ENCODE measurements at places on chromosomes 1 and 21.
A peak's percentile ranks its signal among the peaks of the same experiment; 100 is the strongest.

DNA sequence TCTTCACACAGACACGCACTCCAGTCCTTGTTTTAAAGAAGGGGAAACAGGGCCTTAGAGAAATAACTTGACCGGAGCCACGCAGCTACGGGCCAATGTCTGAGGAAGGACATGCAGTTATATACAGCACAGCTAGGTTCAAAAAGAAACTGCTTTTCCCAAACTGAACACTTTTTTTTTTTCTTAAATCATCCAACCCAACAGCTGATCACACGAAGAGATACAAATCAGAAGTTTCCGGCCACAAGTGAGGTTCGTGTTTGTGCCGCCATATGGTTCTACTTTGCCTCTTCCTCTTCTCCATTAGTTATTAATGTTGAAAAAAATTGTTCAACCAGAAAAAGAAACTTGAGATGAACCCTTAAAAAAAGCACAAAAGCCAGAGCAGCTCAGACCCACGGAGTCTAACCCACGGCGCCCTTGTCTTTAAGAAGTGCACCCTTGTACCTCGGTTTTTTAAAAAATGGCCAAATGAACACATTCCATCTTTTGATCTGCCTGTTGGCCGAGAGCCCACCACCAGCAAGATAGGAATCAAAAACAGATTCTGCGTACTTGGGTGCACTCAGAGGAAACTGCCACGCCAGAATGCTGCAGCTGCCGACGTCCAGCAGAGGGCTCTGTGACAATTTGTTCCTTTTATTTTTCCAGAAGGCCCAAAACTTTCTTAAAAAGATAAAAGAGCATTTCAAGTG, 78.9 kb downstream of the SLC66A1 start:
- DNase-seq = peak; percentile 70

DNA sequence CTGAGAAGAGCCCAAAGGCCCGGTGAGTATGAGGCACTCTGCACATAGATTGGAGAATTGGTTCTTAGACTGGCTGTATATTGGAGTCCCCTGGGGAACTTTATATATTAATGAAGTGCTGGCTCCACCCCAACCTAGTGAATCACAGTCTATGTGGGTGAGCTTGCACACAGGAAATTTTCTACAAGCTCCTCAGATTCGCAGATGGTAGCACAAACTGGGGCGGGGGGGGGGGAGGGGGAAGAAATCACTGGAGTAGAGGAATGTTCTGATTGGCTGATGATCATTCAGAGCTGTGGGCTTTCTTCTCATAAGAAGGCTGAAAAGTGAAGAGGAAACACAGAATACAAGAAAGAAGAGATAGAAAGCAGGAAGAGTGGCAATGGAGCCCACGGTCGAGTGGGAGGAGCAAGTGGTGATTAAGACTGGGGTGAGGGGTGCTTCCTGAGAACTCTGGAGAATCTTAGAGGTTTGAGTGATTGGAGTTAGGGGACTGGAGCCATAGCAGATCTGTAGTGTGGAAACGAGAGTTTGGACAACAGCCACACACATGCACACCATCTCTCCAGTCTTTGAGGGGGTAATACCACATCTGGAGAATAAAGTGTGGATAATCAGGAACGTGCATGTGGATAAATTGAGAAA, 465.9 kb upstream of the DAB1 start:
- DNase-seq = no peak

DNA sequence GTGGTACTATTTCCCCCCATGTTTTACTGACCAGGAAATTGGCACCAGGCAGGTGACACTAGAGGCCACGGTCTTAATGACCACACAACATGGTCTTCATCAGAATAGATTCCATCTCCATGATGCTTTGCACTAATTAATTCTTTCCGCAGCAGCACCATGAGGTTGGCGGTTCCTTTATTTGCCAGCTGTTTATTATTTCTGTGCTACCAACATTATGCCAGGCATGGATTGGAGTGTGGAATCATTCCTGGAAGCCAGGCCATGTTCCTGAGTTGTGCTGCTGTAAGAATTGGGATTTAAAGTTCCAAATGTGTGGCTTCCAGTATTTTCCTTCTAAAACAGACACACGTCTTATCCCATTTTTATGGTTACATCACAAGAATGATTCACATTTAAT, 107.8 kb downstream of the NFIA start:
- DNase-seq = no peak

DNA sequence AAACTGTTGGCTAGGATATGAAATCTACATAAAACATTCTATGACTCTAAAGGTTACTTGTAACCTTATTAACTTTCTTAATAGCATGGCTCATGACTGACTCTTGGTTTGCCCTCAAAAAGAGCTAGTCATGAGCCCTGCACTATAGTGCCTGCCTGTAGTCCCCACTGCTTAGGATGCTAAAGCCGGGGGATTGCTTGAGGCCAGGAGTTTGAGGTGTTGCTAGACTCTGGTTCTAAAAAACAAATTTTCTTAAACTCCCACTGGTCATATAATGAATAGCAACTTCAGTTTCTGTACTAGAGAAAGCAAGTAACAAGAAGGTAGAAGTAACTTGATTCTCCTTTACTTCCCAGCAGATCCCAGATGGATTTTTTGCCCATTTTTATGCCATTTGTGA, 15.8 kb upstream of the NEXN start:
- DNase-seq = no peak

GRCh38 chr21:29689753-29690152, 250.0 kb downstream of the GRIK1 start:
- DNase-seq = no peak

DNA sequence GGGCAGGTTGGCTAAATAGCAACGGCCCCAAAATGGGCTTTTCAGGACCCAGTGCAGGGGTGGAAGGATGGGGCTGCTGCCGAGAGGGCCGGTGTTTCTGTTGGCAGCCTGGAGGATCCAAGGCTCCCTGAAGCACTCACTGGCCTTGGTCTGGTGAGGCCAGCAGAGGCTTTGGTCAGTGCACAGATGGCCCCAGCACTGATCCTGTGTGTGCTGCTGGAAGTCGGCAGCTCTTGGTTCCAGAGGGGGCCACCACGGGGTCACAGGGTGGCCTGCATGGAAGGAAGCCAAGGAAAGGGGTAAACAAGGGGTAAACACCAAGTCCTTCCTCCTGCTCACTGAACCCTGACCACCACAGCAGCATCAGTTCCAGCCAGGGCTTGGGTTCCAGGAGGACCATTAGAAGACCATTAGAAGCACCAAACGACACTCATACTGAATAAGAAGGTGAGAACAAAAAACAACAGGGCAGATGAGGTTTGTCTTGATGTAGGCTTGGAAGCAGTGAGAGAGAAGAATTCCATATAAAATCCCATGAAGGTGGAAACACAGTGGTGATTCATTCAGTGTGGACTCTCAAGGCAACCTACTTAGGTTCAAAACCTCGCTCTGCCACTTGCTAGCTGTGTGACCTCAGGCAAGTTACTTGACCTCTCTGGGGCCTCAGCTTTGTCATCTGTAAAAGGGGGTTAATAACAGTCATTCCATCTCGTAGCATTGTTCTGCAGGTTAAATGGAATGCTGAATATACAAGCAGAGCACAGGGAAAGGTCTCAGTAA, 184.5 kb downstream of the RUNX1 start:
- no peak for DNase-seq

DNA sequence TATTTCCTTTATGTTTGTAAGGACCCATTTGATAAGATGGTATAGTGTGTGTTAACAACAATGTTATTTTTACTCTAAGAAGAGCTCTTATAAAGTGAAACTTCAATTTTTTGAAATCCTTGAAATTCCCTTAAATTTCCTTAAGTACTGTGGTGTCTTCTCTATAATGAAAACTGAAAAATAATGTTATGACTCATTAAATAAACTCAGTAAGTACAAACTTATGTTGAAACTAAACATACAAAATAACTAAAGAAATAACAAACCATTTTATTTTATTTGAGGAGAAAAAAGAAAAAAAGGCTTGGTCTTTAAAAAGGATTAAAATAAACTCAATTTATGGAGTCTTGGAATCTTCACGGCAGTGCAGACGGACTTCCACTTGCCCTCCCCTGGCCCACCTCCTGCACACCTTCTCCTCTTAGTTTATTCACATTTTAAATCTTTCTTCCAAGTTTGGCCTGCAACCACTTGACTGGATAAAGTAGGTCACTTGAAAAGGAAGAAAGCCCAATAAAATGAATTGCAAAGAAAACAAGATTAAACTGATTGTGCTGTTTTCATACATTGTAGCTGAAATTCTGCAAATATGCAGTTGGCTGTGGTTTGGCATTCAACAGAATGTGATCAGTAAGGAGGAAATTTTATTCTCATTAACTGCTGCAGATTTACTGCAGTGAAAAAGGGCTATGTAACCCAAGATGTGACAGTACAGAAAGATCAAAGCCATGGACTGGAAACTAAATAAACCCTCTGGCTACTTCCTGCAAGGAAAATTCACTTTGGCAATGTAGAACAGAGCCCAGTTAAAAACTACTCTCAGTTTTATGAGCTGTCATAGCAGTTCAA, 48.5 kb upstream of the SCYL3 start:
- DNase-seq = no peak

DNA sequence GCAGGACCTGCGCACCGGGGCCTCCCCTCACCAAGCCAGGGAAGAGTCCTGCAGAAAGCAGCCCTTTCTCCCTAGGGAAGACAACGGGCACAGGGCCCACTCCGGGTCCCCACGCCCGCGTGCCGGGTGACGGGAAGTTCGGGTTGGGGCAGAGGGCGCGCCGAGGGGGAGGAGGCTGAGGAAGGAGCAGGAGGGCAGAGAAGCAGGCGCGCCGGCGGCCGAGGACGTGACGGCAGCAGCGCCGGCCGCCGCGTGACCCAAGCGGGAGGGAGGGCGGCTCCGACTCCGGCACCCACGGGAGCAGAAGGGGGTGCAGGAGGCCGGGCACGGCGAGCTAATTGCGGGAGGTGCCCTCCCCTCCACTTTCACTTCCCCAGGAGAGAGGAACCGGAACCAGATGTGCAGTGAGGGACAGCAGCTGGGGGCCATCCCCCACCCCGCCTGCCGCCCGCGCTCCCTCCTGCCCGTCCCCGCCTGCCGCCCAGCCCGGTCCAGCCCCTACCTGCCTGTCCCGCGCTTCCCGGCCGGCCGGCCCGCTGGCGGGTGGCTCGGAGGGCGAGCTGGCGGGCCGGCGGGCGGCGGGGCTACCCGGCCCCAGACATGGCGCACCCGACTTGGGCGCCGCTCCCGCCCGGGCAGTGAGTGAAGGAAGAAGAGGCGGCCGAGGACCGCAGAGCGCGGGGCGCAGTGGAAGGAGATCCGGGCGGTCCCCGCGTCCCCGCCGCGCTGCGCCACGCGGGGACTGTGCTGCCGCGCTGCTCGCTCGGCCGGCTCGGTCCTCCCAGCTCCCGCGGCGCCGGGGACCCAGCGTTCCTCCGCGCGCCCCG, 510 bp downstream of the DENND4B start:
- peak; percentile 86 for DNase-seq

GRCh38 chr1:247401310-247402119, 14.5 kb upstream of the NLRP3 start:
- DNase-seq = no peak

DNA sequence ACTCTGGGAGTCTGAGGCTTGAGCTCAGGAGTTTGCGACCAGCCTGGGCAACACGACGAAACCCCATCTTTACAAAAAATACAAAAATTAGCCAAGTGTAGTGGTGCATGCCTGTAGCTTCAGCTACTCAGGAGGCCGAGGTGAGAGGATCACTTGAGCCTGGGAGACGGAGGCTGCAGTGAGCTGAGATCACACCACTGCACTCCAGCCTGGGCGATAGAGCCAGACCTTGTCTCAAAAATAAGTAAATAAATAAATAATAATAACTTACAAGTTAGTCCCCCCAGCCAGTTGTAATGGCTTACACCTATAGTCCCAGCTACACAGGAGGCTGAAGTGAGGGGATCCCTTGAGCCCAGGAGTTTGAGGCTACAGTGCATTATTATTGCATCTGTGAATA, 21.7 kb upstream of the BTG2 start:
- DNase-seq = no peak

DNA sequence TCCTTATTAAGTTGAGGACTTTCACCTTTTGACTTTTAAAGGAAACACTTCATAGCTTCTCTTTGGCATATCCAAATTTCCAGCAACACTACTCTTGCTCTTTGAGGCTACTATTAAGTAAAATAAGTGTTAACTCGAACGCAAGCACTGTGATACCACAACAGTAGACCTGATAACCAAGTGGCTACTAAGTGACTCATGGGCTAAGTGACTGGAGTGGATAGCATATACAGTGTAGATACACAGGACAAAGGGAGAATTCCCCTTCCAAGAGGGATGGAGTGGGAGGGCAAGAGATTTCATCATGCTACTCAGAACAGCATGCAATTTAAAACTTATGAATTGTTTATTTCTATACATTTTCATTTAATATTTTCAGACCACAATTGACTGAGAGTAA, 9.8 kb upstream of the KCNA3 start:
- no peak for DNase-seq

- DNase-seq = no peak
These were observed 421 bp downstream of the PSRC1 start for GRCh38 chr1:109282497-109282951.

GRCh38 chr1:5913876-5914275, 78.3 kb downstream of the NPHP4 start:
- DNase-seq = no peak

- DNase-seq = no peak
These were observed 11.2 kb downstream of the CREG1 start for GRCh38 chr1:167542109-167543032.

GRCh38 chr1:67827688-67828087, 5.6 kb downstream of the GNG12 start:
- DNase-seq = no peak

GRCh38 chr1:23370709-23371584, 1.3 kb upstream of the ZNF436 start:
- no peak for DNase-seq

DNA sequence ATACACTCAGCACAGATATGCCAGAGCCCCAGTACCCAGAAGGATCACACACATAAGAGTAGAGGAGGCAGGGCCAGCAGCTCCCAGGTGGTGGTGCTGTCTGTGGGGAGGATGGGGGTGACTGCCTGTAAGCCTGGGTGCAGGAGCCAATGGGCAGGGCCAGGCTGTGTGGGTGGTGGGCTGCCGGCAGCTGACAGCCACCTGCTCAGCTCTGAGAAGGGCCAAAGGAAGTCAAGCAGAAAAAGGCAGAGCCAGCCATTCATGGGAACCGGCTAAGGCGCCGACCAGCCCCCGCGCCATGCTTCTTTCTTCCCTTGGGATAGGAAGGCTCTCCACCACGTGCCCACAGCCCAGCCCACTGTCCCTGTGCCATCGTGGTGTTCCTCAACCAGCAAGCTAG, 14.1 kb downstream of the PIK3C2B start:
- no peak for DNase-seq

DNA sequence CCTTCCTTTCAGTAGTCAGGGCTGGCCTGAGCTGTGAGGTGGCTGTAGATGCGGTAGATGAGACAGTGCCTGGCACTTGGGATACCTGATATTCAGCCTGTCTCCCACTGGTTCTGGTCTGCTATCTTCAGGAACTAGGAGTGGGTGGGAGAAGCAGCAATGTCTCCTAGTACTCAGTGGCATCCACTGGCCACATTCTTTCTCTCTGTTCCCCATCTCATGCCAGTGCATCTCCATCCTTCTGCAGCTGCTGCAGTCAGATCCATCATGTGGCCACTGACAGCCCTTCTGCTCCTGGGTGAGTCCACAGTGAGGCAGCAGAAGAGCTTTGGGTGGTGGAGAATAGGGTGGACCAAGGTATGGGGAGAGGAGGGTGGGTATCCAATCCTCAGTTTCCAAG, 1.1 kb downstream of the FCRLB start:
- DNase-seq = no peak
